ENCODE measurements at places on chromosomes 2 and 18. TPM values are rescaled to one million over a fixed set of nuclear protein-coding genes. Genes with fewer than 3 reads are reported as not detected.

- H3K27me3 ChIP-seq: no peaks in the 10 kb centered on the region
- H3K36me3 ChIP-seq: no peaks in the 10 kb centered on the region
- no peaks in the 10 kb centered on the region for H3K4me1 ChIP-seq
- H3K27ac ChIP-seq: no peak overlapping the region
- no peak overlapping the region for H3K4me3 ChIP-seq
Observed at GRCh38 chr2:34979148-34979547, 1376.4 kb upstream of the CRIM1 start.

GRCh38 chr2:98408155-98408554 lies 36.5 kb upstream of the INPP4A start:
- no peak overlapping the region for H3K4me3 ChIP-seq
- peaks cover 3% of the 10 kb centered on the region for H3K4me1 ChIP-seq
- H3K27ac ChIP-seq: no peak overlapping the region
- no peak for DNase-seq
- H3K36me3 ChIP-seq: no peaks in the 10 kb centered on the region

- H3K4me1 ChIP-seq: peaks cover 24% of the 10 kb centered on the region
- DNase-seq: no peak
- H3K27me3 ChIP-seq: no peaks in the 10 kb centered on the region
- H3K36me3 ChIP-seq: no peaks in the 10 kb centered on the region
- no peak within 1 kb of the TSS for H3K27ac ChIP-seq
Observed at GRCh38 chr2:183038341-183039300, at the start of gene NCKAP1. NCKAP1 (minus strand) TSS chr2:183038457; CDS start chr2:183038099, 358 bp downstream.

- DNase-seq: no peak
- no peaks in the 10 kb centered on the region for H3K36me3 ChIP-seq
- H3K27me3 ChIP-seq: no peaks in the 10 kb centered on the region
- H3K4me3 ChIP-seq: no peak overlapping the region
- H3K4me1 ChIP-seq: no peaks in the 10 kb centered on the region
Observed at GRCh38 chr2:121038031-121038430, 247.0 kb downstream of the TFCP2L1 start.

- no peaks in the 10 kb centered on the region for H3K27me3 ChIP-seq
- no peaks in the 10 kb centered on the region for H3K4me1 ChIP-seq
- H3K27ac ChIP-seq: no peak overlapping the region
- H3K36me3 ChIP-seq: no peaks in the 10 kb centered on the region
- H3K4me3 ChIP-seq: no peak overlapping the region
- DNase-seq: no peak
Observed at GRCh38 chr2:137802038-137802437, 162.2 kb upstream of the HNMT start.

- no peak overlapping the region for H3K27ac ChIP-seq
- no peaks in the 10 kb centered on the region for H3K4me1 ChIP-seq
- no peak for DNase-seq
- no peaks in the 10 kb centered on the region for H3K36me3 ChIP-seq
- H3K4me3 ChIP-seq: no peak overlapping the region
Observed at GRCh38 chr2:230582851-230583283, 129.8 kb upstream of the CAB39 start.

GRCh38 chr18:34795070-34795732 lies 85.1 kb downstream of the DTNA start:
- H3K27ac ChIP-seq: no peak overlapping the region
- no peaks in the 10 kb centered on the region for H3K36me3 ChIP-seq
- no peaks in the 10 kb centered on the region for H3K27me3 ChIP-seq
- no peaks in the 10 kb centered on the region for H3K4me1 ChIP-seq
- H3K4me3 ChIP-seq: no peak overlapping the region

The CCDC148 gene
- total RNA-seq: not detected

GRCh38 chr2:207153266-207153975 lies 12.3 kb downstream of the KLF7 start:
- peaks cover 13% of the 10 kb centered on the region for H3K4me1 ChIP-seq
- H3K27ac ChIP-seq: no peak overlapping the region
- H3K36me3 ChIP-seq: no peaks in the 10 kb centered on the region

GRCh38 chr2:102055346-102055990 lies 63.7 kb downstream of the IL1R2 start:
- H3K27me3 ChIP-seq: no peaks in the 10 kb centered on the region
- H3K27ac ChIP-seq: no peak overlapping the region
- H3K4me1 ChIP-seq: no peaks in the 10 kb centered on the region
- no peak overlapping the region for H3K4me3 ChIP-seq

The MAP3K19 gene
- not detected for total RNA-seq

GRCh38 chr2:216588861-216589710 lies 44.1 kb upstream of the IGFBP2 start:
- no peaks in the 10 kb centered on the region for H3K36me3 ChIP-seq
- DNase-seq: no peak
- H3K27me3 ChIP-seq: no peaks in the 10 kb centered on the region
- no peaks in the 10 kb centered on the region for H3K4me1 ChIP-seq

DNA sequence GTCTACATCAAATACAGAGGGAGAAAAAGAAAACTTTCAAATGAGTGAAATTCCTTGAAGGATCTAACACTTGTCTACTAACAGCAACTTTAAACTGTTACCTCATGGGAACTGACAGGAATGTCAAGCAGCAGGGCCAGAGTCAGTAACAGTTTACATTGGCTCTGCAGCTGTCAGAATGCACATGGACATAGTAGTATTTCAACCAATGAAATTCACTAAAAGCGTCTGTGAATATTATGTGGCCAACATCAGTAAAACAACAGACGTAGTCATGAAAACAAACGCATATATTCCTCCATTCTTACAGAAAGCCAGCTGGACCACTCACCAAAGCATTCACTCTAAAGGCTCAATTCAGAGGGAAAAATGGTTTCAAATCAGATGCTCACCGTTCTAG lies 79.3 kb upstream of the RNU4ATAC start:
- DNase-seq: no peak
- H3K4me1 ChIP-seq: no peaks in the 10 kb centered on the region
- peaks cover 61% of the 10 kb centered on the region for H3K36me3 ChIP-seq
- no peak overlapping the region for H3K4me3 ChIP-seq

- no peaks in the 10 kb centered on the region for H3K36me3 ChIP-seq
- no peaks in the 10 kb centered on the region for H3K27me3 ChIP-seq
- H3K4me1 ChIP-seq: peaks cover 14% of the 10 kb centered on the region
- H3K4me3 ChIP-seq: no peak overlapping the region
- no peak for DNase-seq
Observed at GRCh38 chr2:222878877-222879603, 18.2 kb downstream of the ACSL3 start.

GRCh38 chr2:101003278-101003775 lies 1.2 kb downstream of the RPL31 start:
- H3K27ac ChIP-seq: peak overlapping the region; percentile 82
- peaks cover 57% of the 10 kb centered on the region for H3K36me3 ChIP-seq
- H3K27me3 ChIP-seq: no peaks in the 10 kb centered on the region
- no peak for DNase-seq

- H3K27ac ChIP-seq: no peak overlapping the region
- no peak overlapping the region for H3K4me3 ChIP-seq
- H3K4me1 ChIP-seq: peaks cover under 1% of the 10 kb centered on the region
- no peaks in the 10 kb centered on the region for H3K27me3 ChIP-seq
- DNase-seq: no peak
- no peaks in the 10 kb centered on the region for H3K36me3 ChIP-seq
Observed at GRCh38 chr2:241559323-241560161, 997 bp downstream of the BOK start.

DNA sequence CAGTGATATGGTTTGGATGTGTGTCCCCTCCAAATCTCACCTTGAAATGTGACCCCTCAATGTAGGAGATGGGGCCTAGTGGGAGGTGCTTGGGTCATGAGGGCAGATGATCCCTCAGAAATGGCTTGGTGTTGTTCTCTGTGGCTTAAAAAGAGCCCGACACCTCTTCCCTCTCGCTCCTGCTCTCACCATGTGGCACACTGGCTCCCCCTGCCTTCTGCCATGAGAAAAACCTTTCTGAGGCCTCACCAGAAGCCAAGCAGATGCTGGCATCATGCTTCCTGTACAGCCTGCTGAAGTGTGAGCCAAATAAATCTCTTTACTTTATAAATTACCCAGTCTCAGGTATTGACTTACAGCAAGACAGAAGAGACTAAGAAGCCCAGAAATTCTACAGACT lies 357.1 kb downstream of the NRXN1 start:
- peak; percentile 44 for DNase-seq
- H3K4me3 ChIP-seq: no peak overlapping the region
- no peaks in the 10 kb centered on the region for H3K4me1 ChIP-seq

The ZSWIM2 gene
- not detected for total RNA-seq

GRCh38 chr2:84901593-84902120 lies 3.8 kb upstream of the TMSB10 start:
- no peak overlapping the region for H3K27ac ChIP-seq
- no peaks in the 10 kb centered on the region for H3K27me3 ChIP-seq
- H3K4me1 ChIP-seq: peaks cover 26% of the 10 kb centered on the region
- no peaks in the 10 kb centered on the region for H3K36me3 ChIP-seq
- no peak overlapping the region for H3K4me3 ChIP-seq

The ZBTB7C gene
- total RNA-seq: not detected

The PGAP1 gene
- 22.4 TPM for total RNA-seq

DNA sequence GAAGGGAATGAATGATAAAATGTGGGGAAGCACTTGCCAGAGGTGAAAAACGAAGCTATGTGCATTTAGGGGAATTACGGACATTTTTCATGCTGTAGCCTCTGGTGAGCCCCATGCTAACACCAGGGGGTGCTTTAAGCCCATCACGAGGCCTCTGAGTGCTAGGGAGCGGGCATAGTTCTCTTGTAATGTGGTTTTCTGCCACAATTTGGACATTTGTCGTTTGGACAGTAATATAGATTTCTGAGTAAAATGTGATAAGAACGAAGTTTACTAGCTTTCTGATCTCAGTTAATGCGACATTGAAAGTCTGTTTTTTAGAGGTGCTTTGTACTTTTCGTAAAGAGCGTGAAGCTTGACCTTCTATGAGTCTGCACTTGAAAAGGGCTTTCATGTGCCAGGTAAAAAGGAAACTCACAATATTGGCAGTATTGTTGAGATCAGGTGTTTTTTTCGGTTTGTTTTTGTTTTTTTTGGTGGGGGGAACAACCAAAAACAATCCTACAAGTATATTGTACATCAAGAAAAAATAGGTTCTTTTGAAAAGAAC lies 50.6 kb downstream of the TRAF3IP1 start:
- no peaks in the 10 kb centered on the region for H3K36me3 ChIP-seq
- no peak overlapping the region for H3K4me3 ChIP-seq
- no peaks in the 10 kb centered on the region for H3K27me3 ChIP-seq
- H3K4me1 ChIP-seq: peaks cover 3% of the 10 kb centered on the region

DNA sequence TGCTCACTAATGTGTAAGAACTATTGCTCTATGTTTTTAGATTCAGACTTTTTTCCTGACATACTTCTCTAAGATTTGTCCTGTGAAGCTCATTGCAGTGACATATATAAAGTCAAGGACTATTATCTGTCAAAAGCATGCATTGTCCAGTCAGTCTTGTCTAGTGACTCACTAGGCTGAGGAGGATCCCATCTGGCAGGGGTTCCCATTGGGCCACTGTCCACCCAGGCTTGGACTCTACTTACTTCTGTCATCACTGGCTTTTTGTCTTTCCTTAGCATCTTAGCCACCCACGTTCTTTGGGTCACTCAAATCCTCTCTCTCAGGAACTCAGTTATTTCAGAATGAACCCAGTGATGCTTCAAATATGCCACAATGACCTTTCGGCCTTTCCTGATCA lies 132.6 kb upstream of the NABP1 start:
- no peaks in the 10 kb centered on the region for H3K27me3 ChIP-seq
- H3K4me1 ChIP-seq: no peaks in the 10 kb centered on the region
- no peak overlapping the region for H3K27ac ChIP-seq
- DNase-seq: no peak
- H3K36me3 ChIP-seq: no peaks in the 10 kb centered on the region
- no peak overlapping the region for H3K4me3 ChIP-seq

GRCh38 chr2:64792995-64793639 lies 139.4 kb upstream of the SERTAD2 start:
- DNase-seq: no peak
- peak overlapping the region; percentile 83 for H3K27ac ChIP-seq
- peaks cover 59% of the 10 kb centered on the region for H3K4me1 ChIP-seq
- peak overlapping the region; percentile 47 for H3K4me3 ChIP-seq
- H3K36me3 ChIP-seq: no peaks in the 10 kb centered on the region

DNA sequence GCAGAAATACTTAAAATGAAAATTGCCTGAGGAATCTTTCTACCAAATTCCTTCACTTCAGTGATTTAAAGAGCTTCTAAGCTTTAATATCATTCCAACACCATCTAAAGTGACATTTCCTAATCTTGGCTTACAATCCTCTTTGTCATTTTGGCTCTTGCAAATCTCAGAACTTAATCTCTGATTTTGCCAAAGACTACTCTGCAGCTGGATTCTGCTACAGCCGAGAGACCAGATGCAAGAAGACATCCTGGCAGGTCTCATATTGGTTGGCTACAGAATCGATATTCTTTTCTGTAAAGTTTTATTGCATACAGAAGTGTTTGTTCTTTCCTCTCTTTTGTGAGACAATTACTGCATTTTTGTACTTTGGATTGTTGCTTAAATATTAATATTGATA lies 716.5 kb upstream of the LRATD1 start:
- H3K36me3 ChIP-seq: no peaks in the 10 kb centered on the region
- H3K27me3 ChIP-seq: no peaks in the 10 kb centered on the region
- H3K4me1 ChIP-seq: no peaks in the 10 kb centered on the region

- H3K4me1 ChIP-seq: no peaks in the 10 kb centered on the region
- H3K27ac ChIP-seq: no peak overlapping the region
- no peaks in the 10 kb centered on the region for H3K27me3 ChIP-seq
- H3K4me3 ChIP-seq: no peak overlapping the region
- no peak for DNase-seq
- H3K36me3 ChIP-seq: no peaks in the 10 kb centered on the region
Observed at GRCh38 chr2:14942987-14943386, 310.5 kb downstream of the LRATD1 start.

DNA sequence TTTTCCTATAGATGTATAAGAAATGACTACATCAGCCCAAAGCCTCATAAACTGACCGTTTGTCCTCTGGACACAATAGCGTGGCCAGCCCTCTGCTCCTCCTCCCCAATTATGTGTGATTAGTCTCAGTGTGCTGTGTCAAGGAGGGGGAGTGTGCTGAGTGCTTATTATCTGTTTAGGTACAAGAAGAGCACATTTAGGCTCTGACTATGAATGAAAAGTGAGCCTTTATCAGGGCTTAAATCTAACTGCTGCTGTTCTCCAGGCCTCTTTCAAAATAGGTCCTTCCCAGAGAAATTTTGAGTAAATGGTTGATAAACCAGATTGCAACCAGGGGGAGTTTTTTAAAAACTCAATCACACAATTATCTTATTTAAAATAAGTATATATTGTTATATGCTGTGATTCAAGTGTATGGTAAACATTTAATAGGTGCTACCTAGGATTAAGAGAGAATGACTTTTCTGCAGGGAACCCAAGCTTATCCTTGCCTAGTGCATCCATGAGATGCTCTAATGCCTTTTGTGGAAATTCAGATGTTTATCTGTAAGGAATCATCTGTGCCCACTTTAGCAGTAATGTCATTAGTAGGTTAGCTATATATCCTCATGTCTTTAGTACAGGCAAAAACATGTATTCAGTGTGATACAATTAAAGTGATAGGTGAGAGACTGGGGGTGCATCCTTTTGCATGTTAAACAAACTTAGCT lies 168.7 kb upstream of the SIX3 start:
- H3K4me1 ChIP-seq: peaks cover 18% of the 10 kb centered on the region
- no peaks in the 10 kb centered on the region for H3K36me3 ChIP-seq
- no peaks in the 10 kb centered on the region for H3K27me3 ChIP-seq
- H3K4me3 ChIP-seq: no peak overlapping the region
